Mammary epithelial cell (primary cell): ENCODE measurements at places on chromosomes 11 and 22.

- peak; percentile 84 for DNase-seq
Observed at GRCh38 chr11:26778000-26778757, 56.3 kb upstream of the SLC5A12 start.

GRCh38 chr22:47593291-47593690 is 830.8 kb downstream of the TBC1D22A start:
- DNase-seq: no peak

- no peak for DNase-seq
Observed at GRCh38 chr22:46569848-46570695, 32.7 kb upstream of the CELSR1 start.

- no peak for DNase-seq
Observed at GRCh38 chr11:115267238-115267781, 236.9 kb downstream of the CADM1 start.

DNA sequence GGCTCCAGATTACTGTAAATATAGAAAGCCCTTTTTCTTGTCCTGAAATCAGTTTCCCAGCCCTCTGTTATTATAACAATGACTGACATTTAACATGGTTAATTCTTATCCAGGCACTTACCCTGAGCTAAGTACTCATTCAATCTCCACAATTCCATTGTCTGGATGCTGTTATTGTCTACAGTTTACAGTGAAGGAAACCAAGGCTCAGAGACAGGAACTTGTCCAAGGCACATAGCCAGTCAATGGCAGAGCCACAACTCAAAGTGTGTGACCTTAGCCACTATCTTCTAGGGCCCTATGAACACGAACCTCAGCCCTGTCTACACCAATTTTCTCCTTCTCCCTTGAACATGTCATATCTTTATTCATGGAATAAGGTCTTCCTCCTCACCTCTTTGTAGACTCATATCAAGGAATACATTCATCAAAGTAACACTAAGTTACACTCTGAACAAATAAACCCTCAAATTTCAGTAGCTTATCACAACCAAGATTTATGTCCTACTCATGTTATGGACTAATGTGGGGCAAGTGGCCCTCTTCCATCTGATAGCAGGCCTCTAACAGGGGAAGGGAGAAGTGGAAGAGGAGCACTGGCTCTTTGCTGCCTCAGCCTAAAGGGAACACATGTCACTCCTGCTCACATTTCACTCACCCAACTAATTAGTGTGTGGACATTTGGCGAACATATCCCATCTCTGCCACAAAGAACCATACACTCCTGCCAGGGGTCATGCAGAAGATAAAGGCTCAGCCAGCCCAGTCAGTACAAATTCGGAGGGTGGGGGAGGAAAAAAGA is 39.3 kb upstream of the APLNR start:
- no peak for DNase-seq

GRCh38 chr11:3042496-3043314 is 14.5 kb downstream of the CARS1 start:
- no peak for DNase-seq

DNA sequence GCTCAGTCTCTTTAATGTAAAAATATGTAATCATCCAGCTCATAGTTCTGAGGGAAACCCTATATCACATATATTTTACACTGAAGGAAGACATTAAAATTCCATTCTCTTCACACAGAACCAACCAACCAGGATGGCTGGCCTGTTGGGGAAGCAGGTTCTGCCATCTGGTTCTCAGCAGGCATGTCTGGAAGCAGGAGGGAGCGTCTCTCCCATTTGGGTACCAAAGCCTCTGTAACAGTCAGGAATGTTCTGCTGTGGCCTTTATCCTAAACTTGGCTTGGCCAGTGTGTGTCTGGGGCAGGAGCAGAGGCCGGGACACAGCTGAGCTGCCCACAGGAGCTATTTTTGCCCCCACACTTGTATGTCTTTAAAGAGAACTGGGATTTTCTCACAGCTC is 29.2 kb downstream of the SGSM3 start:
- DNase-seq: no peak

- DNase-seq: no peak
Observed at GRCh38 chr11:1029654-1030053, 6.9 kb downstream of the MUC6 start.

DNA sequence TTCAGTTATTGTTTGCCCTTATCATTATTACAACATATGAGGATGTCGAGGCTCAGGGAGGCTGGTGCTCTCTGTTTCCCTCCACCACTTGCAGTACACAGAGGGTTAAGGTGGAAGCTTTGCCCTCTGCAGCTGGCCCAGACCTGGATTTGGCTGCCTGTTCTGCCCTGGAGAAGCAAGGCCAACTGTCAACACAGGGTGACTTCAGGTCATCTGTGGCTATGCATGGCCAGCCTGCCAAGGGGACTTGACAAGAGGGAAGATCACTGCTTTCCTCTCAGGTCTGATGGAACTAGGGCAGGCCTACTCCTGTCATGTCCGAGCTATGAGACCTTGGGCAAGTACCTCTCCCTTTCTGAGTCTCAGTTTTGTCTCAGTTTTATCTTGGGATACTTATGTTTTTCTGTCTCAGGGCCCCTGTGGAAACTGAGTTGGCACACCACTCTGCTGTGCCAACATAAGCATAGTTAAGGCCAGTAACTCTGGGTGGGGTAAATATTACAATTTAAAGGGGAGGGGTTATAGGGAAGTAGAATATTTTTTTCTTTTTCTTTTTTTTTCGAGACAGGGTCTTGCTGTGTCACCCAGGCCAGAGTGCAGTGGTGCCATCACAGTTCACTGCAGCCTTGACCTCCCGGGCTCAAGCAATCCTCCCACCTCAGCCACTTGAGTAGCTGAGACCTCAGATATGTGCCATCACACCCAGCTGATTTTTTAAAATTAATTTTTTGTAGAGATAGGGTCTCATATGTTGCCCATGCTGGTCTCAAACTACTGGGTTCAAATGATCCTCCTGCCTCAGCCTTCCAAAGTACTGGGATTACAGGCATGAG is 2.4 kb upstream of the THRSP start:
- DNase-seq: no peak

DNA sequence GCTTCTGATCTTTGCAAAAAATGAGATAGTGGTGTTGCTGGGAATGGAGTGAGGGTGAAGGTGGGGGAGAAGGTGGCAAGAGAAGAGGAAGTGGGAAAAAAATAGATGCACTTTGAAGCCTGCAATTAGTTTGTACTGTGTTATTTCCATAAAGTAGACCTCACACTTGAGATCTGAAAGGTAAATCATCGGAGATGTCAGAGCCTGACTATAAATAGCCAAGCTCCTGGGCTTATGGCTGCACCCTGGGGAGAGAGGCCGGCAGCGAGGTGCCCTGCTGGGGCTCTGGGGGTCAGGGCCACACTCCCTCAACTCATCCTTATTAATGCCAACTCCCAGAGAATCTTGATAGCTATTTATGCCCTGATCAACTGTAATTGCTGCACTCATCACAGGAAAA is 134.4 kb downstream of the NXPE2 start:
- DNase-seq: no peak

DNA sequence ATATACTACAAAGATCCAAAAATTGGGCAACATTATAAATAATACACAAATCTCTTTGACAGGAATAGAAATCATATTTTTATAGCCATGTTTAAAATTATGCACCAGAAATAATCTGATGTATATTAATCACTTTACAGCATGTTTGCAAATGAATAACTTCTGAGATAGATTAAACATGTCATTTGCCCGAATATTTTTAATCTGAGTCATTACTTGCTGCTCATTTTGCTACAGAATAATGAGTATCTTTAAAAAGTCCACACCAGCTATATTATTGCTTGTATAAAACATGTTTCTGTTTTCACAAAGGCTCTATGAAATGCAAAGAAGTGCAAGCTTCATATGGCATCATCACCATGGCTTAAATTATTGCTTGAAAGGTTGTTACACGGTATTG is 336.8 kb downstream of the GUCY1A2 start:
- DNase-seq: no peak

GRCh38 chr11:86464509-86465221 is 90.0 kb downstream of the CCDC81 start:
- no peak for DNase-seq

- DNase-seq: peak; percentile 97
Observed at GRCh38 chr11:82901165-82901921, at the start of gene DDIAS. DDIAS (plus strand) TSS chr11:82901736; CDS start chr11:82914739, 13,003 bp downstream.

GRCh38 chr22:30221121-30221992 is 25.2 kb downstream of the LIF start:
- no peak for DNase-seq

DNA sequence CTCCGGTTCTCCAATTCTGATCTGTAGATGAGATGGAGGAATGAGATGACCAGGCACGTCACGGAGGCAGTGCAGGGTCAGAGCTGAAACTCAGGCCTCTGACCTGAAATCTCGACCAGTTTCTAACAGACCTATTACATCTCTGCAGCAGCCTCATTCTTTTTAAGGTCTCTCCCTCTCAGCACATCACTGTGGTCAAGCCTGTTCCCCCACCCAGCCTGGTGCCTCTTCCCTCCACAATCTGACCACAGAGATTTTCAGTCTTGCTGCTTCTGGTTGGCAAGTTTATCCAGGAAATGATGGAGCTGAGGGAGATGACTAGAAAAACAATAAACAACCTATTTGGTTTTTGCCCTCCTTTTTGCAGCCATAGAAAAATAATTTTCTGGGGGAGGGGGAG is 9.5 kb downstream of the GRAMD1B start:
- no peak for DNase-seq

GRCh38 chr11:69284081-69284511 is 9.9 kb upstream of the MYEOV start:
- no peak for DNase-seq

- DNase-seq: no peak
Observed at GRCh38 chr11:84790849-84791427, 836.2 kb downstream of the DLG2 start.

- no peak for DNase-seq
Observed at GRCh38 chr11:133815636-133816035, 29.7 kb downstream of the SPATA19 start.

- DNase-seq: no peak
Observed at GRCh38 chr22:49087198-49087597, 740.5 kb downstream of the BRD1 start.

DNA sequence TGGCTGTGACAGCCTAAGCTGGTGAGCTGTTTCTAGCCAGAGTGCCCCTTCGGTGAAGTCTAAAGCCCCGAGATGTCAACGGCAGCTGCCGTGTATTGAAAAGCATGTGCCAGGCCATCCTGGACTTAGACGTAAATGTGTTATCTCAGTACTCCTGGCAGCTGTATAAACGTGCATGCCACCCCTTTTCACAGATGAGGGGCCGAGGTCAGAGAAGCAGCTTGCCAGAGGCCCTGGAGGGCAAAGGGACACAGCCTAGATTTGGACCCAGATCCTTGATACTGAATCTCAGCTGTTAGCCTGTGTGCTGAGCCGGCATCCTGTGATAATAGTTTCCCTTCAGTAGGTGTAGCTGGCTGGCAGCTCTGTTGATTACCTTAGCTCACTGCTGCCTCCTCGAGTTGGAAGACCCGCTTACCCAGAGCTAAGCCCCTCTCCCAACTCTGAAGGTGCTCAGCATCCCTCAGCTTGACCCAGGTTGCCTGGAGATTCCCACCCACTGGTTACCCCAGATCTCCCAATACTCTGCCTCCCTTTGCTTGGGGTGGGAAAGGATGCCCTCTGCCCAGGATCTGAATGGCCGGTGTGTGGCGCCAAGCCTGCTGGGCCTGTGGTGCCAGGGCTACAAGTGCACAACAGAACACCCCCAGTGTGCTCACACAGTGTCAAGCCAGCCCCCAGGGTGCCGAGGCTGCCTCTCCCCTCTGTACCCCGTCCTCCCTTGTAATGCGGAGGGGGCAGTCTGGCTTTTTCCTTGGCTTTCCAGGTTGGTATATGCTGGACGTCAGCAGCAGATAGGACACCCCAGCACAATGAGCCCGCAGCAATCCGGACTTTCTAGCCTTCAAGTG is 59.8 kb upstream of the WNT7B start:
- peak; percentile 63 for DNase-seq

GRCh38 chr11:131454989-131455388 is 84.6 kb downstream of the NTM start:
- DNase-seq: no peak

DNA sequence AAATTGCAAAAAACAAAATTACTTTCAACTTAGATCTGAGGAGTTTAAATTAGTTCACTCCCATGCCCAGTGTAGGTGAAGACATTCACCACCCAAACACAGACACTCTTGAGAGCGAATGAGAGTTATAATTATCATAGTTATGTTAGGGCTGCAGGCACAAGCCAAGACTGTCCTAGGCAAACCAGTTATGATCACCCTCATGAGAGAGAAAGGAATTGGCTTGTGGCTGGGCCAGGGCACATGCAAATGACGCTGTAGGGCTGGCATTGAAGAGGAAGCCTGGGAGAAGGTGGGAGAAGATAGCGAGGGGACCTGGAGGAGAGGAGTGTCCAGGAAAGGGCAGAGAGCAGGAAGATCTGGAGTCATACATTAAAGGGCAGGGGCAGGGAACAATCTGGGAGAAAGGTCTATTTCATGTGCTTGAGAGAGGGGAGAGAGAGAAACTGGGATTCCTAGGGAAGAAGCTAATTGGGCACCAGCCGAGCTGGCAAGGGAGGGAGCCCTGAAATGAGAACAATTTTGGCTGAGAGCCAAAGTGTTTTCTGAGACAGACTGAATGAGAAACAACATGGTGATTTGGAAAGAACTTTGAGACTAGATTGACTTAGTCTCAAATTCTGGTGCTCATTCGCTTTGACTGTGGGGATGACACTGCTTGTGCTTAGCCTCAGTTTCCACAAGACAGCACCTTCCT is 279.9 kb downstream of the KIRREL3 start:
- no peak for DNase-seq

DNA sequence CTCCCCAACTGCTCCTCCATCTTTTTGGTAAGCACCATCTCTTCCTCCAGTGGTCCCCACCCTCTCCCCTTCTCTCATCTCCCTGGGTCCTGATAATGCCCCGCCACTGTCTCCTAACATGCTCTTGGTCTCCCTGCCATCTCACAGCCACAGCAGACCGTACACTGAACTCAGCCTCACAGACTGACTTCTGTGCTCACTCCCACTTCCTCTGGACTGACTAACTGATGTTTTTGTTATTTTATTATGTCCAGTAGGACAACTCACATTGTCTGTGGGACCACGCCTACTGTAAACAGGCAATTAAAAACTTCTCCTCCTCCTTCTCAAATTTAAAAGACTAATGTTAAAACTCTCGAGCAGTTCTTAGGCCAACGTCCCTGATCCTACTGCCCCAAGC is 2.6 kb upstream of the GNAZ start:
- no peak for DNase-seq

DNA sequence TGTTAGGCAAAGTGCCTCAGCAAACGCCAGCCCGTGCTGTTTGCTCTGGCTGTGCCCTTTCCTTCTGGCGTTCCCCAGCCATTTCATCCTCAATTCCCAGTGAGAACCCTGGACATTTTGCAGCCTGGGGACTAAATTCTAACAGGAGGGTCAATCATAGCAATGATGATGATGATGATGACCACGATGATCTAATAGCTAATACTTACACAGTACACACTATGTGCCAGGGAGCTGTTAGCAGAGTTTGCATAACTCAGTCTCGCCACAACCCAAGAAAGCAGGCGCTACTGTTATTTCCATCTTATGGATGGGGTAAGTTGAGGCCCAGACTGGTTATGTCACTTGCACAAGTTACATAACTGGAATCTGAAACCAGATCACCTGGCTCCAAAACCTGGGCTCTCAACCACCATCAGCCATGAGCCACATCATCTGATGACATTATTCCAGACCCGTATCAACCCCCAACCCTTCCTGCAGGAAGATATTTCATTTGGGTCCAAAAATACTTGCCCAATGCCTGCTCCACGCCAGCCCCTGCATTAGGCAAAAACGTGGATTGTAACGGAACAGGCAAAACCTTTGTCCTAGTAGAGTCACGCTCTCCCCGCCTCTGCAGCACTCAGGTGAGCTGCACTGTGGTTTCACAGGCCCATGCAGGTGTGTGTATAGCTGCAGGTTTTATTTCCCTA is 132.6 kb upstream of the SERPIND1 start:
- no peak for DNase-seq

GRCh38 chr11:47437746-47438418 is 11.1 kb downstream of the RAPSN start:
- DNase-seq: no peak
